ENCODE measurements at places on chromosomes 7 and 10.

DNA sequence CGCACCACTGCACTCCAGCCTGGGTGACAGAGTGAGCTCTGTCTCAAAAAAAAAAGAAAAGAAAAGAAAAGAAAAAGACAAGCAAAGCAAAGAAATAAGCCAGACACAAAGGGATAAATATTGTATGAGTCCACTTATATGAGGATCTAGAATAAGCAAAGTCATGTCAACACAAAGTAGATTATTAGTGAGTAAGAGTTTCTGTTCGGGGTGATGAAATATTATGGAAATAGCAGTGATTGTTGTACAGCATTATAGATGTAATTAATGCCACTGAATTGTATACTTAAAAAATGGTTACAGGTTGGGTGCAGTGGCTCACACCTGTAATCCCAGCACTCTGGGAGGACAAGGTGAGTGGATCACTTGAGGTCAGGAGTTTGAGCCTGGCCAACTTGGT, 83.2 kb downstream of the HIP1 start:
- DNase-seq: no peak

DNA sequence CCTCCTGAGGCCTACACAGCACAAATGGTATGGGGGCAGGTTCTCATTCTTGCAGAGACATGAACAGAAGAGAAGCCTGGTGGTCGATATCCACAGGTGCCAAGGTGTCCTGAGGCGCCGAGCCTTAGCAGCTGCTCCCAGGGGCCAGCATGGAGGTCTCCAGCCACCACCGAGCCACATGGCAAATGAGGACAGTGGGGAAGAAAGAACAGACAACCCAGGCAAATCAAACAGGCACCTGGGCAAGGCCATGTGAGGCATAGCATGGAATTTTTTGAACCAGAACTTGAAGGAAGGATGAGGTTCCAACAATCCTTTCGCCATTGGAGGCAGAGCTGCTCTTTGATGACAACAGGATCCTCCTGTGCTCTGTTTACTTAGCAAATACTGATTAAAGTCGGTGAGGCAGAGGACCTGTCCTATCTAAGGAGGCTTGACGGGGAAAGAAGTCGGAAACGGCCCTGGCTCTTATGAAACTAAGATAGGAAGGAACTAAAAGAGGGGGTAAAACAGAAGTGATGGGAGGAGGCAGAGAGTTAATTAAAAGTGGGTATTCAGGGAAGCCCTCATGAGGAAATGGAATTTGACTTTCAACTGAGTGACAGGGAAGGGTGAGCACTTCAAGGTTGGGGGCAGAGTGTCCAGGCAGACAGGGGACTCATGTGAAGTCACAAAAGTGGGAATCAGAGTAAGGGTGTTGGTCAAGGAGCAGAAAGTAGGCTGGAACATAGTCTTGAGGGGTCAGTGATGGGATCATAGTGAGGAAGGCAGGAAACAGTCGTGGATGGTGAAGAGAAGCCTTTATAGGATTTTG, 8.6 kb upstream of the CALML3 start:
- no peak for DNase-seq

DNA sequence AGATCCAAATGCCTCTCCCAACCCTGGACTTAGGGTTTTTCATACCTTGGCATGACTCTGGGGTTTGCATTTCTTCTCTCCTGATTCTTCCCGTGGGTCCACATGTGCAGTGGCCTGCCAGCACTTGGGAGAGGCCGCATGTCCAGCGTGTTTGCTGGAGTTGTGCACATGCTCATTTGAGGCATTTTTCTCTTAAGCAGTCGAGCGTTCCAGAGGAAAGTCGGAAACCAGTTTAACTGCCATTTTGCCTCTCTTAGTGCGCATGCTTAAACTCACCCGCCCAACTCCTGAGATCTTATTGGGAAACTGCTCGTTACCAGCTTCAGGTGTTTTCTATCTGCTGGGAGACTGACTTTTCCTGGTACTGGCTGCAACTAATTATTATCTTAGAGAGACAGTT, 888.4 kb upstream of the PHF14 start:
- DNase-seq: no peak

DNA sequence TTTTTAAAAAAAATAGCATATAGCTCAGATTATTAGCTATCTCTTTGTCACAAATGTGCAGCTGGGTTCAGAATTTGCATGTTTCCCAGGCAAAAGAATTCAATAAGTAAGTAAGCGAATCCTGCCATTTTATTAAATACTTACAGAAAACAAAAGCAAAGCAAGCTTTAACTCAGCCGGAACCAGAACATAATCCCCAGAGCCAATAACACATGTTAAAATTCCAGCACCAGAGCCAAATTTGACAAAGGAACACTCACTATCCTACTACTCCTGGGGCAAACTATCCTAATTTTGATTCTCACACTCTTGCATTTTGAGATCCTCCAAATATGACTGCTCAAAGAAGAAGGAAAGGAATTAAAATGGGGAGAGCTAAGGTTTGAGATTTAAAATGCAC, 32.6 kb downstream of the LRRTM3 start:
- DNase-seq: no peak

- DNase-seq: no peak
These were observed 132.6 kb downstream of the NRBF2 start for GRCh38 chr10:63265683-63266235.

DNA sequence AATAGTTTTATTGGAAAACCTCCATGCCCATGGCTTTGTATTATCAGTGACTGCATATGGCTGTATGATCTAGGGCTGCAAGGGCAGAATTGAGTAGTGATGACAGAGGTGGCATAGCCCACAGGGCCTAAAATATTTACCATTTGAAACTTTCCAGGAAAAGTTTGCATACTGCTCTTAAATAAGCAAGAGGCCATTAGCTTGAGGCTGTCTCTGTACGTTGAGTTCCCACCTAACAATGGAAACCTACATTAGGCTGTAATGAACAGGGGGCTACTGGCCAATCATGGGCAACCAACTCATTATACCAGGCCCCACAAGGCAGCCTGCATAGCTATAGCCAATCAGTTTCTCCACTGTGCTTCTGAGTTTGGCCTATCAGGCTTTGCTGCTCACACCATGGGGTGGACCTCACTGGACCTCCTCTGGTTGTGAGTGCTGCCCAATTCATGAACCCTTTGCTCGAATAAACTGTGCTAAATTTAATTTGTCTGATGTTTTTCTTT, 673 bp upstream of the ST8SIA6 start:
- DNase-seq: no peak

DNA sequence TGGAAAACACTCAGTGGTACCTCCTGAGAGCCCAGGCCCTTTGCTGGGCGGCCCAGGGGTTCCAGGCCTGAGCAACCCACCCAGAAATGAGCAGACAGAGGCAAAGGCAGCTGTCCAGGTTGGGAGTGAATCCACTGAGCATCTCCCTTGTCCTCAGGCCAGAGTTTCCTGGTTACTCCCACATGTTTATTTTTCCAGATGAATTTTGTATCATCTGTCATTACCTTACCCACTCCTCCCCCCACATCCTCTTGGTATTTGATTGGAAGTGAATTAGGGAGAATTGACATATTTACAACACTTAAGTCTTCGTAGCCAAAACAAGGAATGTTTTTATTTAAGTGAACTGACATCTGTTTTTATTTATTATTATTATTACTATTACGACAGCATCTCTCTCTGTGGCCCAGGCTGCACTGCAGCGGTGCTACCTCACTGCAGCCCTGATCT, 13.2 kb upstream of the LMBR1 start:
- DNase-seq: no peak

- DNase-seq: no peak
These were observed 132.9 kb downstream of the MBL2 start for GRCh38 chr10:52639652-52640051.

- no peak for DNase-seq
These were observed 4.0 kb downstream of the RBP3 start for GRCh38 chr10:47351899-47352815.

DNA sequence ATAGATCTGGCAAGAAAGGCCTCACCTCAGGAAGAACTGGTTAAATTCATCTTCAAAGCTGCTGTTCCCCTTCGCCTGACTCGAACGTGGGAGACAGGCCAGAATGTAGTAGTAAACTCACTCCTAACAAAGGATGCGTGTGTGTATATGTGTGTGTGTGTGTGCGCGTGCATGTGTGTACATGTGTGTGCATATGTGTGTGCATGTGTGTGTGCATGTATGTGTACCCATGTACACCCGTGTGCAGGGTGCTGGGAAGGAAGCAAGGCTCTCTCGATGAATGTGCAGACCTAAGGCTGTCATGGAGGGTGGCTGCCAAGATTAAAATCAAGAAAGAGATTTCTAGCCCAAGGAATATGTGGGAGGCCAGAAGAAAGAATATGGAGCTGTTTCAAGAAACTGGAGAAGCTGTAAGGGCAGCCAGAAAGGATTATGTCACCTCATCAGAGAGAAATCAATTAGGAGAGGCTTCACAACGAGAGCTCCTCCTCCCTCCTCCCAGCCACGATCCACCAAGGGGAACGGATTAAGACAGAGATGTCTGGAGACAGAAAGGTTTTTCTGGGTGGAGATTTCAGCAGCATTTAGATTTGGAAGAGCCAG, 34.0 kb upstream of the LBX1 start:
- no peak for DNase-seq

GRCh38 chr7:74292757-74293576, 3.8 kb downstream of the CLIP2 start:
- no peak for DNase-seq

GRCh38 chr7:147605323-147605722, 985.2 kb upstream of the C7orf33 start:
- DNase-seq: no peak

DNA sequence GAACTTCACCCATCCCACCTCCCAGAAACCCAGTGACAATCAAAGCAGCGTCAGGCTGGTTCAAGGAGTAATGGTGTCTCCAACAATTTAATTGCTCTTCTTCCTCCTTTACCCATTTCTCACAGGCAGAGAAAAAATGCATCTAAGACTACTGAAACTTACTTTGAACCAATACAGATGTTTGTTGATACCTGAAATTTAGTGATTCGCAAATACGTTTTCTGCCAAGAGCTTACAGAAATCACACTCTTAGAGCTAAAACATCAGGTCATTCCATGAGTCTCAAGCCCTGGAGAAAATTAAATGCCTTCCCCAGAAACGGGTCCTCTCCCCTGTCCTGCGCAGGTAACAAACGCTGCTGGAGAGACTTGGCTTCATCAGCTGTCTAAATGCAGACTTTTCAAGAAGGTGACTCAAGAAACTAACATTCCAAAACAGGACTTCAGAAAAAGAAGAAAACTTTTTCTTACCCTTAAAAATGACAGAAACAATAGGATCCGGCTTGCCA, 443 bp downstream of the MYOF start:
- DNase-seq: no peak

DNA sequence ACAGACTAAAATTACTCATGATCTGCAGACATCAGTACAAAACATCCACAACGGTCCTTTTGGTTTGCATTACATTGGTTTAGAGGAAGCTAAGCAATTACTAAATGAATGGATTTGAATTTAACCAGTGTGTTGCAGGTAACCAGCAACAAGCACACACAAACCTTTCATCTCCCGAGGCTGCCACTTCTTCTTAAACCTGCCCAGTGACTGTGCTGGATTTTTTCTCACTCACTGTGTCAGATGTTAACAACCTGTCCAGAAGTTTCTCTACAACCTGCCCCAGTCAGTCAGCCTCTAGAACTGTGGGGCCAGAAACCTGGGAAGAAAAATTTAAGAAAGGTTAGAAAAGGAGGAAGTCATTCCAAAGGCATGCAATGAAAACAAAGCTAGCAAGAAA, 2.4 kb upstream of the MEOX2 start:
- no peak for DNase-seq

DNA sequence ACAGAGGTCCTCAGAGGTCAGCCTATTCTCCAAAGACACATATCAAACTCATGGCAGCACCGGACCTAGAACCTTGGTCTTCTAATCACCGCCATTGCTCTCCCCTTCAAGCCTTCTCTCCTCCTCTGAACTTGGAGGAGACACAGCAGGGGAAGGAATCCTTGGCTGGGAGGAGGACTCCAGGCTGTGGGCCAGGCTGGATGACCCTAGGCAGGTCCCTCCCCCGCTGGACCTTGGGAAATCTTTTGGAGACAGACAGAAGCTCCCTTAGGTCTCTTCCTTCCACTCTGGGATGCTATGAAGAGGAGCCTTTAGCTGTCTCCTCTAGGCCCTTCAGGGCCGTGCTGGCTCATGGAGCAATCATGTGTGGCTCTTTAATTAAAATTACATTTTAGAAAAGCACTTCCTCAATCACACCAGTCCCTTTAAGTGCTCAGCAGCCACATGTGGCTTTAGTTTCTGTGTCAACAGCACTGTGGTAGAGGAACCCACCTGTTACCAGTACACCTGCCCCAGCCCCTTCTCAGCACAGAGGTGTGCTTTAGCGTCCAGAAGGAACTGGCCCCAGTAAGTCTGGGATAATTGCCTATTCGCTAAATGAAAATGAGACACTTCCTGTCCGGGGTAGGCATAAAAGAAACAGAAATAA, 238.2 kb downstream of the CELF2 start:
- no peak for DNase-seq

DNA sequence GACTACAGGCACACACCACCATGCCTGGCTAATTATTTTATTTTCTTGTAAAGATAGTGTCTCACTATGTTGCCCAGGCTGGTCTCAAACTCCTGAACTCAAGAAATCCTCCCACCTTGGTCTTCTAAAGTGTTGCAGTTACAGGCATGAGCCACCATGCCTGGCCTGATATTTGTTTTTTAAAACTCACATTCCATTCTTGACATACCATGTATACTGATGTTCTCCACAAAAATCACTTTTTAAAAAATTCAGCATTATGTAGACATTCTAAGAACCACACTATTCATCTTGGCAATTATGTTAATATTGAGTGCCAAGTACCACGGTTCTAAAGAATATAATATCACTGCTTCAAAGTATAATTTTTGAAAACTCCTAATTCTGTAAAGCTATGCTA, 43.5 kb downstream of the IDE start:
- no peak for DNase-seq

- DNase-seq: no peak
These were observed 102.7 kb downstream of the KMT2C start for GRCh38 chr7:152333134-152333533.

DNA sequence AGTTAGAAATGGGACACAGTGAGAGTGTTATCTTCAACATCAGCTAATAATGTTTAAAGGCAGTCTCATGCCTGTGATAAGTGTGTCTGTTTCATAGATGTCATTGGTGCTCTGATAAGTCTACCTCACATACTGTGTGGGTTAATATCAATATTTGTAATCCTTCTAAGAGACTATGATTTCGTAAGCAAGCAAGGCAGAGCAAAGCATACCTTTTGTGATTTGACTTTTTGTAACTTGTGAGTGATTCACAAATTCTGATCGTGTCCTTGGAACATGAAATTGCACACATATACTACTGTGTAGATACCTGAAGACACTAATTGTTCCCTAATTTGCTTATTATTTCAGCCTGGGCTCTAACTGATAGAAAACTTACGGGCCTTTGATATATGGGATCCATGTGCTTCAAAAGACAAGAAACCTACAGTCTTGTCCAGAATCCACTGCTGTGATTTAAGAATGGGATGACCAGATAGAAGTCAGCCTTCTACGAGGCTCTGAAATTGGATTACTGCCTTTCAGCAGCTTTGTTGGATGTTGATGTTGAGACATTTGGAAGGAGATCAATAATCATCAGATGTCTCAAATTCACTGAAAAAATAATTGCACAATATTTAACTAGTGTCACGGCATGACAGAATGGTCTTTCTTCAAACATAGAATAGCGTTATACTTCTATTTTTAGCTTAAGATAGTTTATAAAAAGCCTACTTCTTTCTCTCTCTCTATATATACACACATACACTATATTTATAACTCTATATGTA, 63.2 kb upstream of the KLF6 start:
- no peak for DNase-seq

GRCh38 chr7:5501465-5501864, 77.8 kb upstream of the TNRC18 start:
- DNase-seq: no peak
